ENCODE measurements at places on chromosomes 7 and 10. TPM values are rescaled to one million over a fixed set of nuclear protein-coding genes. Genes with fewer than 3 reads are reported as not detected.

The IFIT1B gene
- total RNA-seq = not detected

The COL28A1 gene
- total RNA-seq = not detected

The PWWP2B gene
- total RNA-seq = 15.8 TPM

The MINDY3 gene
- total RNA-seq = 28.4 TPM

The FGFR2 gene
- not detected for total RNA-seq

The GSTO2 gene
- total RNA-seq = 0.57 TPM

The SUN3 gene
- not detected for total RNA-seq

The MORN4 gene
- total RNA-seq = 2.9 TPM

The UCN3 gene
- not detected for total RNA-seq

The UPK3B gene
- total RNA-seq = not detected

The NPFFR1 gene
- total RNA-seq = not detected

The ABCA13 gene
- total RNA-seq = under 0.01 TPM

The ORC5 gene
- 18.6 TPM for total RNA-seq

The DENND2A gene
- 0.19 TPM for total RNA-seq

The IMPDH1 gene
- 79.7 TPM for total RNA-seq

The LIPK gene
- total RNA-seq = not detected

The WEE2 gene
- not detected for total RNA-seq

The MYH16 gene
- 0.33 TPM for total RNA-seq

The FAM20C gene
- 6.5 TPM for total RNA-seq

The DOCK4 gene
- total RNA-seq = 170 TPM

The SGCE gene
- 59.4 TPM for total RNA-seq

The MEOX2 gene
- 35.8 TPM for total RNA-seq

The PDK4 gene
- 10.0 TPM for total RNA-seq

The MMP21 gene
- total RNA-seq = 0.33 TPM

The CFAP43 gene
- total RNA-seq = not detected

The ZNF746 gene
- total RNA-seq = 23.8 TPM

The PAOX gene
- total RNA-seq = 5.9 TPM

The ASB15 gene
- not detected for total RNA-seq

The NUDT5 gene
- total RNA-seq = 63.7 TPM

The OR2A12 gene
- not detected for total RNA-seq

The POU6F2 gene
- not detected for total RNA-seq

The C7orf57 gene
- total RNA-seq = not detected

The CXCL12 gene
- total RNA-seq = 6.5 TPM

The CALHM3 gene
- not detected for total RNA-seq

The SYT15 gene
- 0.10 TPM for total RNA-seq

The MYOZ1 gene
- total RNA-seq = not detected

The MKX gene
- not detected for total RNA-seq

The WDR86 gene
- total RNA-seq = not detected

The PHYHIPL gene
- total RNA-seq = not detected

The MCM10 gene
- 5.6 TPM for total RNA-seq

The ASZ1 gene
- not detected for total RNA-seq

The PDE1C gene
- 1.8 TPM for total RNA-seq

The NPC1L1 gene
- not detected for total RNA-seq

The C10orf105 gene
- total RNA-seq = under 0.01 TPM

The IDI2 gene
- total RNA-seq = not detected

The NPSR1 gene
- not detected for total RNA-seq

The ORAI2 gene
- 97.0 TPM for total RNA-seq

The SAMD9L gene
- 7.8 TPM for total RNA-seq

The CYP2C8 gene
- not detected for total RNA-seq
